ENCODE measurements at places on chromosomes 13 and 19. TPM values are rescaled to one million over a fixed set of nuclear protein-coding genes. Genes with fewer than 3 reads are reported as not detected.

GRCh38 chr13:20824762-20825476 is 51.2 kb upstream of the EEF1AKMT1 start:
- peaks cover 5% of the 10 kb centered on the region for H3K36me3 ChIP-seq
- no peak overlapping the region for H3K4me3 ChIP-seq
- peaks cover 8% of the 10 kb centered on the region for H3K4me1 ChIP-seq
- no peaks in the 10 kb centered on the region for H3K27me3 ChIP-seq

DNA sequence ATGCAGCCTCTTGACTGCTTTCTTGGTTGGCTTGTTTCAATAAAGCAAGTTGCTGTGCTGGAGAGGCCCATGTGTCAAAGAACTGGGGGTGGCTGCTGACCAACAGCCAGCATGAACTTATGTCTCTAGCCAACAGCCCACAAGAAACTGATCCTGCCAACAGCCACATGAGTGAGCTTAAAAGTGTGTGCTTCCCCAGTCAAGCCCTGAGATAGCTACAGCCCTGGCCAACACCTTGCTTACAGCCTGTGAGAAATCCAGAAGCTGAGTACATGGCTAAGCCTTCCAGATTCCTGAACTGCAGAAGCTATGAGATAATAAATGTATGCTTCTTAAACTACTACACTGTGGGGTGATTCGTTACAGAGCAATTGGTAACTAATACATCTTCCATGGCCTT is 38.9 kb upstream of the IPO5 start:
- H3K27ac ChIP-seq, result no peak overlapping the region
- no peaks in the 10 kb centered on the region for H3K27me3 ChIP-seq
- H3K36me3 ChIP-seq, result no peaks in the 10 kb centered on the region
- H3K4me1 ChIP-seq, result no peaks in the 10 kb centered on the region
- no peak overlapping the region for H3K4me3 ChIP-seq
- no peak for DNase-seq

CHST8 gene
- 0.36 TPM for total RNA-seq

DNA sequence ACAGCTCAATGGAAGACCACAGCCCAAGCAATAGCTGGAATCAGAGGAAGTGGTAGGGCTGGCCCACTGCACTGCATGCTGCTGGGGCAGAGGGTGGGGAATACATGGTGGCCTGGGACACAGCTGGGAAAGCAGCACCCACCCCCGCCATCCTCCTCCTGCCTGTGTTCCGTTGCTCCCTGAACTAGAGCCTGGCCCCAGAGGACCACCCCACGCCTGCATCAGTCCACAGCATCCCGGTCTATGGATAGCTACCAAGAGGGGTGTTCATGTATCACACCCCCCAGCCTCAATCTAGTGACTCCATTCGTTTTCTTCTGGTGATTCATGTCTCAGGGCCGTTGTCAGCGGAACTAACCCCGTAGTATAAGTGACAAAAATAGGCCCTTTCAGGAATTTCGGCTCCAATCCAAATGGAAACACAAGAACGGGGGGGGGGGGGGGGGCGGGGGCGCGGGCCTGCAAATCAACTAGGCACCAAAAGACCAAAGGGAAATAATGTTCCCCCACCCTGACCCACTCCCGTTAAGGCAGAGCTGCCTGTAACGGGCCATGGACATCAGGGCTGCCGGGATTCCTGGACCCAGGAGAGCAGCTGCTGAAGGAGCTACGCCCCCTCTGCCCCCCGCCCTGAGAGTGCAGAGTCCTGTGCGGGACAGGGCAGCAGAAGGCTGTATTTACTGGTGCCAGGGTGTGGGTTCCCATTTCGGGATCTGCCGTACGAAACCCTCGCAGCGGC is 18.9 kb upstream of the EPHX3 start:
- H3K27me3 ChIP-seq, result no peaks in the 10 kb centered on the region
- peaks cover 79% of the 10 kb centered on the region for H3K4me1 ChIP-seq
- no peak overlapping the region for H3K4me3 ChIP-seq
- peak overlapping the region; percentile 86 for H3K27ac ChIP-seq
- H3K36me3 ChIP-seq, result peaks cover 69% of the 10 kb centered on the region
- no peak for DNase-seq

ZNF667 gene
- total RNA-seq, result 6.3 TPM

DNA sequence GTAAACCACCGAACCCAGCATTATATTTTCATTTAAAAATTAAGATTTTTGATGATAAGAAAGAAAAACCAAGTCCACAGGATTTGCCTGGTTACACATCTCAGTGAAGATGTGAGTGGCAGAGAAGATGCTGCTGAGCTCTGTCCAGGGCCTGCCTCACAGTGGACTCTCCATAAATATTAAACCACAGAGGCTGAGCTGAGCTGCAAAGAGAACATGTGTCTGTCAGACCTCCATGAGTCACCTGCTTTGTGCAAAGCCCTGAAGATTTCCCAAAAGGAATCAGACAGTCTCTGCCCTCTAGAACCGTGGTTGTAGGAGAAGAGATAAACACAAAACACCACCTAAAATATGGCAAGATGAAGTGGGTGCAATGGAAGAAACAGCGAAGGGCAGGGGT is 127.2 kb upstream of the TSC22D1 start:
- H3K4me1 ChIP-seq, result no peaks in the 10 kb centered on the region
- no peaks in the 10 kb centered on the region for H3K27me3 ChIP-seq
- no peak overlapping the region for H3K4me3 ChIP-seq
- DNase-seq, result no peak

DNA sequence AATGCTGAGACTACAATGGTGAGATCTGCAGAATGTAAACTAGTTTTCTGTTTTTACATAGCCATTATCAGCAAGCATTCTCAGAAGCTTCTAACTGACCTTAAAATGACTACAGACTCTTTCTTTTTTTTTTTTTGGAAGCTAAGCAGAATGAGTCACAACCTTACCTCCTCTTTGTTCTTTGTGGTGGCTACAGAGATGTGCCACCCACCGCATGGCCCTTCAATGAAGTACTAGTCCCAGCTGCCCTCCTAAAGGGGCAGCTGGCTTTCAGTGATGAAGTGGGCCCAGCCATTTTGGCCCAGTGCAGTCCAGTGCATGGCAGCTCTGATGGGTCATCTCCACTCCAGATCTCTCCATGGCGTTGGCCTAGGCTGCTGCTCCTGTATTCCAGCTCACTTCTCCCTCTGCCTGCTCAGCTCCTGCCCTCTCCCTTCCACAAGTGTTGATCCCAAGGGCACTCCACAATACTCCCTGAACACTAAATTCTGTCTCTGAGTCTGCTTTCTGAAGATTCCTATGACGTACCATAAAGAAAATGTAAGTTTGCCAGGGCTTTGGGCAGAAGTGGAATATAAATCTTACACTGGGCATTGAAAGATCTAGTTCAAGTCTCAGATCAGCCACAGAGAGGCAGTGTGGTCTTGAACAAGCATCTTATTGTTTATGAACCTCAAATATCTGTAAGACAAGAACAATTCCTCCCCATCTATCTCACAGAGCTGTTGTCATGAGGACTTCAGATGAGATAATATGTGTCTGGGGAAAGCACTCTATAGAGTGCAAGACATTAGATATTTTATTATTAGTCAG is 85.6 kb downstream of the RXFP2 start:
- H3K36me3 ChIP-seq, result no peaks in the 10 kb centered on the region
- DNase-seq, result no peak
- H3K4me1 ChIP-seq, result no peaks in the 10 kb centered on the region
- H3K4me3 ChIP-seq, result no peak overlapping the region

GRCh38 chr19:46520616-46521015 is 24.9 kb upstream of the PNMA8B start:
- H3K4me3 ChIP-seq, result no peak overlapping the region
- DNase-seq, result no peak
- H3K4me1 ChIP-seq, result peaks cover 2% of the 10 kb centered on the region
- H3K27ac ChIP-seq, result no peak overlapping the region
- no peaks in the 10 kb centered on the region for H3K27me3 ChIP-seq

FXYD1 gene
- 10.9 TPM for total RNA-seq

GRCh38 chr13:33537026-33537425 is 251.5 kb upstream of the STARD13 start:
- H3K4me1 ChIP-seq, result peaks cover 13% of the 10 kb centered on the region
- no peaks in the 10 kb centered on the region for H3K36me3 ChIP-seq
- no peak overlapping the region for H3K27ac ChIP-seq
- no peak for DNase-seq

DNA sequence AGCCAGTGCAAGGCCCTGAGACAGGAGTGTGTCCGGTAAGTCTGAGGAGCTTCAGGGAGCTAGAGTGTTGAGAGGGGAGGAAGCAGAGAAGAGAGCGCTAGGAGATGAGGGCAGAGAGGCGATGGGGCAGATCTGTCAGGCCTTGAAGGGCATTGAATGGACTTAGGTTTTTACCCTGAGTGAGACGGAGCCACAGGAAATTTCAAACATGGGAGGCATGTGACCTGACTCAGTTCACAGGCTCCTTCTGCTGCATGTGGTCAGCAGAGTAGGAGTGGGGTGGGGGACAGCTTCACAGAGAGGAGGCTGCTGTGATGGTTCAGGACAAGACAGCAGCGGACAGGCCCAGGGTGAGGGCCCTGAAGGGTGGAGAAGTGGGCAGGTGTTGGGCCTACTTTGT is 2.5 kb upstream of the FAM98C start:
- H3K36me3 ChIP-seq, result peaks cover 6% of the 10 kb centered on the region
- H3K4me3 ChIP-seq, result no peak overlapping the region

- H3K27ac ChIP-seq, result no peak overlapping the region
- DNase-seq, result no peak
- peaks cover 19% of the 10 kb centered on the region for H3K36me3 ChIP-seq
- H3K4me3 ChIP-seq, result no peak overlapping the region
- H3K27me3 ChIP-seq, result no peaks in the 10 kb centered on the region
- no peaks in the 10 kb centered on the region for H3K4me1 ChIP-seq
Observed at GRCh38 chr19:19115954-19116353, 22.3 kb downstream of the TMEM161A start.

KLF12 gene
- 2.9 TPM for total RNA-seq

GRCh38 chr13:99214232-99214631 is 13.6 kb downstream of the UBAC2 start:
- no peaks in the 10 kb centered on the region for H3K36me3 ChIP-seq
- no peak for DNase-seq
- peaks cover 63% of the 10 kb centered on the region for H3K4me1 ChIP-seq
- peak overlapping the region; percentile 74 for H3K27ac ChIP-seq
- H3K27me3 ChIP-seq, result no peaks in the 10 kb centered on the region

ZNF296 gene
- 4.8 TPM for total RNA-seq

- peaks cover 95% of the 10 kb centered on the region for H3K4me1 ChIP-seq
- peaks cover 17% of the 10 kb centered on the region for H3K36me3 ChIP-seq
- no peaks in the 10 kb centered on the region for H3K27me3 ChIP-seq
- no peak overlapping the region for H3K27ac ChIP-seq
- no peak for DNase-seq
Observed at GRCh38 chr19:13094771-13095392, 7.8 kb downstream of the LYL1 start.

DNA sequence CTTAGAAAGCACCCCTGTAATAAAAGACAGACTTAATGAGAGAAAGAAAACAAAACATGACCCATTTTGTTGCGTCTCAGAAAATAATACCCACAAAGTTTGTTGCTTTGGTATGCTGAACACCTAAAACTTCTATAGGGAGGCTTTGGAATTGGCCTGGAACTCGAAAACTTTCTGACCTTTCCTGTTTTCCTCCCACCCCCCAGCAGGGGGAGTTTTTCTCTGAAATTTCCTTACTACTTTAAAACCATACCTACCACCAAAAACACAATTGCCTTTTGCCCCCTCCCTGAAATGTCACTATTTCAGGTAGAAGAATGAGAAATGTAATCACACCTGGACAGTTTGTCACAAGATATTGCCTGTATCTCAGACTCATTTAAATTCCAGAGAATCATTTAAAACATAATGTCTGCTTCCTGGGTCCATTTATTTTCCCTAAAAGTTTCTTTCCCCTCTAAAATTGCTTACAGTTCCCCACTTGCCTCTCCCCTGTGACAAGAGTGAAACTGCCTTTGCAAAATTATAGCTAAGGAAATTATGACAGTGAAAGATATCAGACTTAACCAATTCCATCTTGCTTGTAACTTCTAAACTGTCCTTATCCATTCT is 2700.2 kb downstream of the PCDH9 start:
- no peaks in the 10 kb centered on the region for H3K36me3 ChIP-seq
- no peak for DNase-seq

DNA sequence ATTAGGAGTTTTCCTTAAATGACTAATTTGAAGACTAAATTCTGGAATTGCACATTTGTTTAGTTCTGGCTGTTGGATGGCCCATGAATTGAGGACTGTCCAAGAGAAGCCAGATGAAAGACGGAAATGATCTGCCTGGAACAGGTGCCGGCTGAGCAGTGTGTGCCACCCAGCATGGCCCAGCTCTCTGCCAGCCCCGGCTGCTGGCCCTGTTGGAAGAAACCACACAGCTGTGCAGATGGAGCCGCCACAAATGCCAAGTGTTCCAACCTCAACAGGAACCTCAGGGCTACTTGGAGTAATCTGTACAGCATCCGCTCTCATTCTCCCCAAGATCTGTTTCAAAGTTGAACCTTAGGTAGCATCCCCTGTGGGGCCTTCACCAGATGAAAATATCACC is 67.0 kb upstream of the STARD13 start:
- peaks cover 13% of the 10 kb centered on the region for H3K4me1 ChIP-seq
- H3K36me3 ChIP-seq, result no peaks in the 10 kb centered on the region
- H3K27me3 ChIP-seq, result peaks cover 5% of the 10 kb centered on the region
- peak overlapping the region; percentile 26 for H3K27ac ChIP-seq
- H3K4me3 ChIP-seq, result no peak overlapping the region
- DNase-seq, result no peak

DNA sequence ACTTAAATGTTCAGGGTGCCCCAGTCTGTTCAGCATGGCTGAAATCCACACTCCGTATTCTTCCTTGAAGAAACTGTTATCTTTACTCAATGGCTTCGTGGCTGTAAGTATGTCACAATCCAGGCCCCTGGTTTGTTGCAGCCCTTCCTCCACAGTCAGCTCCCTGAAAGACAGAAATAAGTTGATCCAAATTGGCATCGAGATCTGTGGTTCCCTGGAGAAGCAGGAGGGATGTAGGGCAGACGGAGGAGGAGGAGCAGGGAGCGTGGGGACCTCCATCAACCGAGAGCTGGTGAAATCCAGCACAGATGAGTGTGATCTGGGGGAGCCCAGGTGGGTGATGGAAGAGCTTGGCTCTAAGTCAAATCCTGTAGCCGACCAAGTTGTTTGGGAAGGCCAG is 304 bp downstream of the TSPAN16 start:
- no peak overlapping the region for H3K4me3 ChIP-seq
- H3K27ac ChIP-seq, result no peak overlapping the region
- no peak for DNase-seq
- peaks cover 12% of the 10 kb centered on the region for H3K4me1 ChIP-seq

CILP2 gene
- total RNA-seq, result 0.24 TPM

C19orf33 gene
- total RNA-seq, result 182 TPM

ATP1A3 gene
- not detected for total RNA-seq

IL11 gene
- 1.3 TPM for total RNA-seq

DNA sequence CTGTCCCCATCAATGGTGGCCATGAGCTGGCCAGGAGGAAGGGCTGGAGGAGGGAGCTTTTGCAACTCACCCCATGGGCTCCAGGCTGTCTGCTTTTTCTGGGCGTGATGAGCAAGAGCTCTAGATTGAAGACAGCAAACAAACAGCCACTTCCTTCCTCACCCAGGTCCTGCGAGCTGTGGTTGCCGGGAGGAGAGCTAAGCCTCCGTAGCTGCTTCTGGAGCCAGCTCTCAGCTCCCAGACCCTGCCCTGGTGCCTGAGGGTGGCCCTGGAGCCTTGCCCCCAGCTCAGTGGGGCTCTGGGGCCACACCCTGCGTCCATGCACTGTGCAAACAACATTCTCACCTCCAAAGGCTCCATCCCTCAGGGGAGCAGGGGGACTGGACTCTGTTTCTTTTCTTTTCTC is 6.2 kb downstream of the MYO1F start:
- no peaks in the 10 kb centered on the region for H3K27me3 ChIP-seq
- H3K4me1 ChIP-seq, result peaks cover 14% of the 10 kb centered on the region
- DNase-seq, result no peak

Measured in suprapubic skin (tissue), 4 donors.